ENCODE measurements at places on chromosomes 13 and 19.

- no peak for DNase-seq
These were observed 33.8 kb downstream of the TSC22D1 start for GRCh38 chr13:44542361-44542760.

- DNase-seq, result no peak
These were observed 175.2 kb downstream of the ENOX1 start for GRCh38 chr13:43611281-43612273.

GRCh38 chr13:40983725-40984667, 35.1 kb downstream of the ELF1 start:
- no peak for DNase-seq

GRCh38 chr13:25468325-25469168, 96.8 kb downstream of the ATP8A2 start:
- no peak for DNase-seq

GRCh38 chr19:56567274-56568120, at the start of gene ZNF470:
TSS of gene ZNF470 (plus strand) at chr19:56567468. CDS start at chr19:56570312, 2,844 bp downstream.
- peak; percentile 78 for DNase-seq

DNA sequence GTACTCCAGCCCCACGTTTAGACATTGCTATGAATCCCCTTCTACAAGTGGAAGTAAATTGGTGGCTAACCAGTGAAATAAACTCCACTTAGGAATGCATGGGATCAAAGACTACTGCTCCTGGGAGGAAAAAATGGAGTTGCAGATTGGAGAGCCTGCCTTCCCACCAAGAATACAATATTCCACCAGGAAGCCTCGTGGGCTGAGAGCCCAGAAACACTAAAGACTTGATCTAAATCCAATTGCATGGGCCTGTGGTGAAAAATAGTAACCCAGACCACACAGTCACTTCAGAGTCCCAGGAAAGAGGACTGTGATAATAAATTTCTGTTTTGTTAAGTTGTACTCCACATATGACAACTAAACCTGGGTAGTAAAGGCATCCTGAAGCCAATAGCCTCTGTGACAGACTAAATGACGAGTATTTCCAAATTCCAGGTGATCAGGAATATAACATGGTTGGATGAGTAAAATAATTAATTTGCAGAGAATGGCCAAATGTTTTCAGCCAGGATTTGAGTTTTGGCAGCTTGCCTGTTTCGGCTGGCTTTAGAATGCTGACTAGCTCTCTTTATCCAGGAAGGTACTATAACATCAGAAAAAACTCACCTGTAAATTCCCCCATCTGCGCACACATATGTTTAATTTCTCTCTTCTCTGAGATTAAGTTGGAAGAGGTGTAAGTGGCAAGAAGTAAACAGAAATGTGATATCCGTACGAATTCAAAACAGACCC, 480.3 kb downstream of the LIG4 start:
- no peak for DNase-seq

Data from T-helper 17 cell (primary cell).